ENCODE measurements at places on chromosomes 7 and 10.
A peak's percentile ranks its signal among the peaks of the same experiment; 100 is the strongest.

DNA sequence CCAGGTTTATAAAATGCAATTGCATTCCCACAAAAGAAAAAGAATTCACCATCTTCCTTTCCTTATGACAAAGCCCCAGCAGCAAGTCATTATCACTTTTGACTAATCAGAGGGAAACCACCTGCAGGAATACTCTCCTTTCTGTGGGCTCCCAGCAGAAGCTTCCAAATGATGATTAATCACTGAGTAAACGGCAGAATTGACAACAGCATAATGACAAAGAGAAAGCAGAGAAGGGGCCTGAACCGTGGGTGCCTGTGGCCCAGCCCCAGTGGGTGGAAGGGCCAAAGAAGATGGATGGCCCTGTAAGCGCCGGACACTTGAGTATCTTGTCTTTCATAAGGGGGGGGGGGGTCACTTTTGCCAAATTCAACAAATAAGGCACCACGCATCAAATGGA lies 152.4 kb upstream of the NRBF2 start:
- DNase-seq: no peak

DNA sequence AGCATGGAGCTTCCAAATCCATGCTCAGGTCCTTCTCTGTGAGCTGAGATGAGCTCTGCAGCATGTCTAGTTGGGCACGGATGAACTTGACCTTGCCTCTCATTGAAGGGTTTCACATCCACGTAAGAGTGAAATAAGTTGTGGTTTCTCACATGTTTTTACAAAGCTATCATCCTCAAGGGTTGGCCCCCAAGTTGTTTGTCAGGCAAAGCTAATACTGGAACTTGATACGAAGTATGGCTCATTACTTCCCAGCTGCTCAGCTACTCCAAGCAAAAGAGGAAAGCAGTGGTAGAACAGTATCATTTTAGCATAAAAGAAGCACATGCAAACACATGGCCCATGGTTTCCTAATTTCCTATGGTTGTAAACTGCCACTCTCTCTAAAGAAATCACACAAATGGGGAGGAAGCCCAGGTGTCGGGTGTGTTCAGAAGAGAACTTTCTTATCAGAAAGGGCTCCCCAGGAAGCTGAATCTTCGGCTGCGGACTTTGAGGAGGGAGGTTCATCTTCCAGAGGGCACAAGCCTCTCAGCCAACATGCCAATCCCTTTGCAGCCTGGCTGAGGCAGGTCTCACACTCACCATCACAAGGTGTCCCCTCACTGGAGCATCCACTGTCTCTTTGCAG lies 45.3 kb downstream of the PDLIM1 start:
- no peak for DNase-seq

DNA sequence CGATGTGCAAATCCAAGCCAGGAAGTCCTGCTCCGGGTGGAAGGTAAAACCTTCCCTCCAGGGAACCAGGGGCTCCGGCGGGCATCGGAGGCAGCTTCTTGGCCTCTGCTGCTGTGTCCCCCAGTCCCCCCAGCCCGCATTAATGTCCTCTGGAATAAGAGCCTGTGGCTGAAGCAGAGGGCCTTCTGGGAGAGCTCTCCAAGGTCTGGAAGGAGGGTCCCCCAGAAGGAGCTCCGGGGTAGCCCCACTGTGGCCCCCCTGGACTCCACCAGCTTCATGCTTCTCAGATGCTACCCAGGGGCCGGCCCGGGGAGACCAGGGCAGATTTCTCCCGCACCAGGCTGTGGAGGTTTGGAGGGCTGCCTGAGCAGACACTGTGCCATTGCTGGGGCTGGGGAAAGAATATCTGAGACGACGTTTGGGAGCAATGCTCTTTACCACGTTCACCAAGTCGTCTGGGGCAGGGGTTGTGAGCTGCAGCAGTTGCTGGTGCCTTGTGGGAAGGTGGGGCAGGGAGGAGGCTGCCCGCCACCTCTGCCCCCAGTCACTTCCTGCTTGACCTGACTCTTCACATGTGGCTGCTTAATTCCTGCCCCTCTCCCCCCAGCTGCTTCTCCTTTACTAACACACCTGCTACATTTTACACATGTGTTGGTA lies 8.3 kb downstream of the ZNF853 start:
- DNase-seq: no peak

DNA sequence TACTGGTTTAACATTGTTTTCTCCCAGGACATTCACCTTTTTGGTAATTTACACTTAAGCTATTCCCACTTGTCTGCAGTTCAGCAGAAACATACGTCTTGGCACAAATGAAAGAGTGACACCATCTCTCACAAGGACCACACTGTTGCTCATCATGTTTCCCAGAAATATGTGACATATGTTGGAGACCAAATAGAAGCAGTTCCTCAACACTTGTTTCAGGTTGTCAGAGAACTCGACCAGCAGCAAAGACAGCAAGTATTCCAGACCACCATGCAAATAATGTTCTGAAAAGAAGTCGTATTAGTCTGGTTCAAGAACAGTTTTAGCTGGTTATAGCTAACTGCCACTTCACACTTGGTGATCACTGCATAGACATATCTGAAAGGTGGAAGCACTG lies 81.3 kb upstream of the KLF6 start:
- DNase-seq: no peak

DNA sequence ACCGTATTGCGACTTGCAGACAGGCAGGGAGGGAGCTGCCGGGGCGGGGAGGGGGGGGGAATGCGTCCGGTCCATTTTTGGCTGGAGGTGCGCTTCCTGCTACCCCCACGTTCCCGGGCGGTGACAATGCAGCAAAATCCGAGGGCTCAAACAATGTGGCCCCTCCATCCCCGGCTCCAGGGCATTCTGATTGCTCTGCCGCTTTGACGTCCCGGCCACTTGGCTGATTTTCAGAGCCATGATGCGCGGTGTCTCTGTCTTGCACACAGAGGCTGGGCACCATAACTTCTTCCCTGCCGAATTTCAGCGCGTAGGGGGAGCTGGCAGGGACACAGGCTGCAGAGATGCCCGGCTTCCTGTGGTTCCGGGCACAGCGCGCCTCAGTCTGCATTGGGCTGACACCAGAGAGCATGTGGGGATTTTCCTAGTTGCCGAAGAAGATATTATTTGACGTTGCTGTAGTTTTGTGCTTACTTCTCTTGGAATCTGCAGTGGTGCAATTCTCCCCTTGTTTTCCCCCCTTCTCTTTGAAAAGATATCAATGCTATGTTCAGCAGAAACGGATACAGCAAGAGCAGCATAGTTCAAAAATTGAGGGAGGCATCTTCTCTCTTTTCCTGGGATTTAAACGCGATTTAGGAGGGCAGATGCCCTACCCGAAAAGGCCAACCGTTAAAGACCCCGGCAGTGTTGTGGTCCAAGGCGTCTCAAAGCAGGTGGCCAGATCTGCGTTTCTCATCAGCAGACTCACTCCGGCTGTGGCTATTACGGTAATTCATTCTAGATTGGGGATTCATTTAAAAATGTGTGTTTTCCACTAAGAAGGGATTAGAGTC lies 1.4 kb downstream of the HECW1 start:
- peak; percentile 38 for DNase-seq

DNA sequence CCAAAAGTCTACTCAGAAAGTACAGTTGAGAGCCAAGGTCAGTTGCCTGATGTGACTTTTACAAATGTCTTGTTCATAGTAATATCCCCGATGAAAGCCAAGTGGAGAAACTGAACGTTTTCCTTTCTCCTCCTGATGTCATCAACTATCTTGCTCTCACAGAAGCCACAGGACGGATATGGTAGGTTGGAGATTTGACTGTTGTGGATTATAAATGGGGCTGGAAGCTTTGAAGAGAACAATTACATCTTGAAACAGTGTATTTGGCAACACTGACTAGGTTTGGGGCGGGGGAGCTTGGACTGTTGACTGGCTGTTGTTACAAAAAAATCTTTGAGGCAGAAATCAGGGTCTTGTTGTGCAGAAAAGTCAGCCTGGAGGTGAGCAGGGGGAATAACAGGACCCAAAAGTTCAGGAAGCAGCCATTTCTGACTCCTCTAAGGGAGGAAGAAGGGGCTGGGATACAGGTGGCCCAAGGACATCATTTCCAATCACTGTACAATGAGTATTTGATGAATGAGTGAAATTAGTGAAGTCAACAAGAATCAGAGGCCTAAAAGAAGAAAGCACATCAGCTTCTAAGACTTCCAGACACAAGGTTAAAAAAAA lies 24.3 kb downstream of the PLEKHS1 start:
- DNase-seq: no peak

DNA sequence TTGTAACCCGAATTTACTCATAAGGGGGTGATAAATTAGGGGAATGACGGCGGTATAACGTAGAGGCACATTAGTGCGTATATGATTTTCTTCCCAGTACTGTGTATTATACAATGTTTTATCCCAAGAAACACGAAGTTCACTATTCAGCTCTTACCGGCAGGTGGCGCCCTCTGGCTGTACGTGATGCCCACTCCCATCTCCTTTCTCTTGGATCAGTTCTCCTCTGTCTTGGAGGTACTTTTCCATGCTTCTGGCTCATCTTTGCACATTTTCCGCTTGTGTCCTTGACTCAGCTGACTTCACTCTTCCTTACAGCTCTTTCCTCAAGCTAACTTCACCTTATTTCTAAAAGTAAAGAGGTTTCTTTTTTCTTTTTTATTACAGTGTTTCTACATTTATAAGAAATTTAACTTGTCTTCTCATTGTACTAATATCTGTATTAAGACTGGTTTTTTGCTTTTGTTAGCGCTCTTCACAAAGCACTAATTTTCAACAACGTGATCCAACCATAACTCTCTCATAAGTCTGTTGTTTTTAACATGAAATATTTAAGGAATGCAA lies 21.3 kb downstream of the TMEM176B start:
- DNase-seq: peak; percentile 86

- no peak for DNase-seq
These were observed 85.8 kb downstream of the PRPF18 start for GRCh38 chr10:13672548-13672947.

GRCh38 chr10:85147346-85148250 lies 819.2 kb downstream of the CCSER2 start:
- no peak for DNase-seq

DNA sequence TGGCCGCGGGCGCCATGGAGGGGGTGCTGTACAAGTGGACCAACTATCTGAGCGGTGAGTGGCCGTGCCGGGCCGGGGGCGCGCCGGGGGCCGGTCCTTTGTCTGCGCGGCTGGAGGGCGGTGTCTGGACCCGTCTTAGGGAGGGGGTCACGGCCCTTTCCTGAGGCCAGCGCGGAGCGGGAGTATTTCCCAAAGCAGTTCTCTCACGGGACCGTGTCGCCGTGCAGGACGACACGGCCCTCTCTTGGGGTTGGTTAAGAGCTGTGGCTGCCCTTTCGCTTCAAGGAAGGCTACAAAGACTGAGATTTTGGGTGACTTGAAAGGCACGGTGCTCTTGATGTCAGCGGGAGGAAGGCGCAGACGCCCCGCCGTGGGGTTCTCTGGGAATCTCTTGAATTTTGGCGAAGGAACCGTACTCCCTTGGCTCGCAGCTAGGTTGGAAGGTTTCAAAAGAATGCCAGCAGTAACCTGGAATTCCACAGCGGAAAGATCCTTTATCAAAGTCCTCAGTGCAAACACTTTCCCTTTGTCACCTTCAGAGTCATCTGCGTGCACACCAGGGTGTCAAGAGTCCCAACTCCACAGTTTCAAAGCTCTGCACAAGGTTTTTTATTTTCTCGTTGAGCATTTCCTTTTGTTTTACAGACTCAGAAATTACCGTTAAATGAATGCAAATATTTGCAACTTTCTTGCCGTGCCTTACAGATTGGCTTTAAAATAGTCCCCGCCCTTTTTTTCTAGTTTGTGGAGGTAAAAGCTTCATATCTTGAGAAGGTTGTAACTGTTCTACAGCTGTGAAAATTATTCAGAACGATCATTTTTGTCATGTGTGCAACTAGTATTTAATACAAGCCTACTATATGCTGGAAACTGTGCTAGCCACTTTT lies 780 bp downstream of the PLEKHA8 start:
- DNase-seq: peak; percentile 49

DNA sequence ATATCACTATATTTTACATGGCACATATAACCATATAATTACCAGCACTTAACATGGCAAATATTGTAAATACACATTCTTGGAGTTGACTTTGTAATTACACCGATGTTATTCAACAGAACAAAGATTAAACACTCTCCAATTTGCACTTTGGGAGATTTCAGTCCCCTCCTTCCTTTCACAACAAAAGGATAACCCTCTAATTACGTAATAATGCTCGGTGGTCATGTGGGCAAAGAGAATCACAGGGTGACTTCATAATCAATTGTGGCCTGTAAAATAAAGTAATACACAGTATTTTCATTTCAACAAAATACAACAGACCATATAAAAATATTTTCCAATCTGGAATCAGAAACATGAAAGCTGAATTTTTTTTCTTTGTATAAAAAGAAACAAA lies 73.2 kb downstream of the RHOBTB1 start:
- no peak for DNase-seq

GRCh38 chr7:37531225-37531624 lies 82.6 kb upstream of the ELMO1 start:
- DNase-seq: no peak

- no peak for DNase-seq
These were observed 103.7 kb downstream of the DNAJB6 start for GRCh38 chr7:157440346-157441022.

All from left hindlimb (tissue), 1 donor.